Activated naive CD4-positive, alpha-beta T cell treated with Interleukin-2 at 50 U/mL for 16 hours (primary cell): ENCODE measurements at places on chromosomes 11 and 22.

DNA sequence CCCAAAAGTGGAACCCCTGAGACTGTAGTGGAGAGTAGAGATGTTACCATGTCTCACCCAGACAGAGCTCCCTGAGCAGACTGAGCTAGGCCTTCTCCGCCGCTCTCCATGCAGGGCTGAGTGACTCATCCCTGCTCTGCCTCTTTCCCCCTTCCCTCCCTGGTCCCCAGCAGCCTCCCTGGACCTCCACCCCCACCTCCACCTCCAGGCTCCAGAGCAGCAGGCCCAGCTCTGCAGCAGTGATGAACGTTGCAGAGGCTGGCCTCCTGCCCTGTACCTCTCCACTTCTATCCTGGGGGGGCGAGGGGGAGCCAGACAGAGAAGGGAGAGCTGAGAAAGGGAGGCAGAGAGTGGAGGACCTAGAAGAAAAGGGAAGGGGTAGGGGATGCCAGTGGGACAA is 19.3 kb upstream of the ARAP1 start:
- no peak for DNase-seq

DNA sequence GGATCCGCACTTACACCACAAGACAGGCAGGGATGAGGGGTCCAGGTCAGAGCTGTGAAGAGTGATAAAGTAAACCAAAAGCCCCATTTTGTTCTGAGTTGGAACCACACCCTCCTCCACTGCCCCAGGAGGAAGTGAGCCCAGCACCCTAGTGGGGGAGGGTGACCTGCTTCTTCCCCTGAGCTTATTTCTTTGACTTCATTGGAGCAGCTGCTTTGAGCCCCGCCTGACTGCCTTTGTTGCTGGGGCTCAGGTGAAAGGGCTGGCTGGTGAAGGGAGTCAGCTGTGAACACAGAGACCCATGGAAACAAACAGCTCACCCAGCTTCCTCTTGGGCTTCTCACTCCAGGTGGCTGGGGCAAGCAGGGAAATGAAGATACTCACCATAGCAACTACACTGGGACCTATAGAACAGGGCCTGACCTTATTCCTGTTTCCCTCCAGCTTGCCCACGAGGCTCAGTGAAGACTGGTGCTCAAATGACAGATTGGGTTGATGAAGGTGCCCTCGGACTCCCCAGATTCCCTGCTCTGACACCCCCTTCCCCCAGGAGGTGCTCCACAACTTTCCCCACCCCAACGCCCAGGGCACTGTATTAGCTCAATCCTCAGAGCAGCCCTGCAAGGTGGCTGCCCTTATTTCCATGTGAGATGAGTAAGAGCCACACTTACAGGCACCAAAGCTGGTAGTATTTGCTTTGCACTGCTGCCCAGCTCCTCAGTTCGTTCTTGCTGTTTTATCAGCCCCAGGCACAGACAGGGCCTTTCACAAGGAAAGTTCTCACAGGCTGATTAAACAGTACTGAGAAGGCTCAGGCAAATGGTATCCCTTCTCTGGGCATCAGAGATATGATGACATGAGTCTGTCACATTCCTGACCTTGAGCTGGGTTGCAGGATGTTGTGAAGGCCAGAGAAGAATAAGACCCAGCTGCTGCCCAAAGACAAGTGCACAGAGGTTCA is 2.4 kb downstream of the UCP2 start:
- DNase-seq: peak; percentile 72

DNA sequence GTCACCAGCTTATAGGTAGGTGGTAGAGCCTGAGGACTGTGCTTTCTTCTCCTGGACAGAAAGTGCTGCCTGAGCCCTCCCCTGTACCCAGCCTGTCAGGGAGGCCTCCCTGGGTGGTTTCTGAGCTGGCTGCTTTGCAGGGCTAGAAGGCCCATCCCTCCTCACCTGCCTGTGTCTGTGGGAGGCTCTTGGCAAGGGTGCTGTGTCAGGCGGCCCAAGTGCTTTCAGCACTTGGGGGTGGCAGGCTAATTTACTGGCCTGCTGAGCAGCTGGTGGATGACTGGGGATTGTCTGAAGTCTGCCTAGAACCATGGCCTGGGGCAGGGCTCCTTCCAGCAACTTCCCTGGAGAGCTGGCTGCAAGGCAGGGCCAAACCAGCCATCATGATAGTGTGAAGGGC is 139.0 kb upstream of the NAV2 start:
- no peak for DNase-seq

GRCh38 chr22:28560046-28560742 is 119.4 kb downstream of the TTC28 start:
- DNase-seq: no peak
